Stimulated activated CD4-positive, alpha-beta T cell treated with anti-CD3 and anti-CD28 coated beads, Interleukin-15, amount 100 ng/mL, for 48 hours (primary cell): ENCODE measurements at places on chromosomes 5 and 9.

- DNase-seq: no peak
Observed at GRCh38 chr9:117919538-117919937, 215.3 kb downstream of the TLR4 start.

GRCh38 chr5:160950311-160950710, 98.3 kb upstream of the ATP10B start:
- no peak for DNase-seq

DNA sequence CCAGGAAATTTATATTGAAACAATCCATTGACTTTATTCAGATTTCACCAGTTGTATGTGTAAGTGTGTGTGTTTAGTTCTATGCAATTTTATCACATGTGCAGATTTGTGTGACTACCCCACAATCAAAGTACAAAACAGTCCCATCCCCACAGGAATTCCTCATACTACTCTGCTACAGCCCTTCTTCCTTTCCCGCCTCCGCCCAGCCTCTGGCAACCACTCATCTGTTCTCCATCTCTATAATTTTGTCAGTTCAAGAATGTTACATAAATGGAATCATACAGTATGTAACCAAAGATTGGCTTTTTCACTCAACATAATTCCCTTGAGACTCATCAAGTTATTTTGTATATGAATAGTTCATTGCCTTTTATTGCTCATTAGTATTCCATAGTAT, 289.1 kb downstream of the GADD45G start:
- DNase-seq: no peak

DNA sequence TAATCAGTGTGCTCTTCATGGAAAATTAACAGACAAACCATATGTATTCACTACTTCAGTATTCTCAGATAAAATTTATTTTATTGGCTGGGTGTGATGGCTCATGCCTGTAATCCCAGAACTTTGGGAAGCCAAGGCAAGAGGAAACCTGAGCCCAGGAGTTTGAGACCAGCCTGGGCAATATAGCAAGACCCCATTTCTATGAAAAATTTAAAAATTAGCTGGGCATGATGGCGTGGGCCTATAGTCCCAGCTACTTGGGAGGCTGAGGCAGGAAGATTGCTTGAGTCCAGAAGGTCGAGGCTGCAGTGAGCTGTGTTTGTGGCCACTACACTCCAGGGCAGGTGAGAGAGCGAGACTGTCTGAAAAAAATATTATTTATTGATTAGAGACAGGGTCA, 23.4 kb upstream of the CREBRF start:
- DNase-seq: no peak

DNA sequence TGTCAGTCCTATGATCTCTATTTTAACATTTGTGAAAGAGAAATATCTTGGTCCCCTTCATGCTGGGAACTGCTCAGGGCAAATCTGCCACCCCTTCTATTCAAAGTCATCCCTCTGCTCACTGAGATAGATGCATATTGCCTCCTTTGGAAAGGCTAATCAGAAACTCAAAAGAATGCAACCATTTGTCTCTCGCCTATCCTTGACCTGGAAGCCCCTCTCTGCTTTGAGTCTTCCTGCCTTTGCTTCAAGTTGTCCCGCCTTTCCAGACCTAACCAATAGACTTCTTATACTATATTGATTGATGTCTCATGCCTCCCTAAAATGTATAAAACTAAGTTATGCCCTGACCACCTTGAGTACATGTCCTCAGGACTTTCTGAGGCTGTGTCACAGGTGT, 97.0 kb downstream of the PSAT1 start:
- no peak for DNase-seq

GRCh38 chr5:158878227-158878626, 221.5 kb downstream of the EBF1 start:
- DNase-seq: no peak

DNA sequence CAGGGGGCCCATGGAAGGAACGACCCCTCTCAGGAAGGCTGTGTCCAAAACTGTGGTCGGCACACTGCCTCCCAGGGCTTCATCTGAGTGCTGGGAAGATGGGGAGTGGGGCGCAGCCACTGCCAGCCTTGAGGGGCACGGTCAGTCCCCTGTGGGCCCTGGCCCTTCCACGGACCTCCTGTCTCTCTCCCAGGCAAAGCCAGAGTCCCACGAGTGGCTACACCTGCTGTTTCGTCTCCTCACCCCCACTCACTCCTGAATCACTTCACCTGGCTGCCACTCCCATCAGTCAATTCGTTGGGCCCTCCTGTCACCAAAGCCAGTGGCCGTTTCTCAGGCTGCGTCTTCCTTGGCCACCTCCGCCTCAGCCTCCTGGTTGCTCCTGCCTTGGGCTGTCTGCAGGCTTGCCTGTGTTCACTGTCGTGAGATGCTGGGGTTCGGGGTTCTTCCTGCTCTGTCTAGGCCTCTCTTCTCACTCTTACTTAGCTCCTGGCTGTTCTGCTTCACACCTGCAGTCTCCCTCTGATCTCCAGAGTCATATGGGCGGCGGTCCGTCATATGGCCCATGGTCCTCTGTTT, 58.8 kb upstream of the RNF130 start:
- DNase-seq: no peak

DNA sequence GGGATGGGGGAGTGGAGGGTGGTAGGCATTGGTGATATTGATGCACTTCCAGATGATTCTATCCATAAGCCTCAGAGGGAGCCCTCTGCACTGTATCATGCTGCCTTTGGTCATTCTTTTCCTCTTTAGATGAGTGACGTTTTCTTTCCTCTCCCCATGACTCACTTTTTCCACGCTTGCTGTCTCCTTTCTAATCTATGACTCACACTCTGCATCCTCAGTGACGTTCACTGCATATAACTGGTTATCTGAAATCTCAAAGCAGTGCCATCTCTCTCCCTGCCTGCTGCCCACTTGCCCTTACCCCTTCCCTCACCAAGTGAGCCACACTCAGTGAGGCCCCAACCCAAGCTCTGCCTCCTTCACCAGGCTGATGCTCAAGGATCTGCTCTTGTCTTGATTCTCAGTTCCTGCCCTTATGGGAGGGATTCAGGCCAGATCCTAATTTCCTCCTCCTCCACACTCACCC, 31.6 kb downstream of the PTGS1 start:
- DNase-seq: peak; percentile 26
